Stimulated activated CD8-positive, alpha-beta memory T cell treated with anti-CD3 and anti-CD28 coated beads, Interleukin-4, amount 100 ng/mL, for 1 hour (primary cell): ENCODE measurements at places on chromosomes 7 and 10.

GRCh38 chr7:129778770-129779601 is 167.5 kb downstream of the NRF1 start:
- DNase-seq = no peak

DNA sequence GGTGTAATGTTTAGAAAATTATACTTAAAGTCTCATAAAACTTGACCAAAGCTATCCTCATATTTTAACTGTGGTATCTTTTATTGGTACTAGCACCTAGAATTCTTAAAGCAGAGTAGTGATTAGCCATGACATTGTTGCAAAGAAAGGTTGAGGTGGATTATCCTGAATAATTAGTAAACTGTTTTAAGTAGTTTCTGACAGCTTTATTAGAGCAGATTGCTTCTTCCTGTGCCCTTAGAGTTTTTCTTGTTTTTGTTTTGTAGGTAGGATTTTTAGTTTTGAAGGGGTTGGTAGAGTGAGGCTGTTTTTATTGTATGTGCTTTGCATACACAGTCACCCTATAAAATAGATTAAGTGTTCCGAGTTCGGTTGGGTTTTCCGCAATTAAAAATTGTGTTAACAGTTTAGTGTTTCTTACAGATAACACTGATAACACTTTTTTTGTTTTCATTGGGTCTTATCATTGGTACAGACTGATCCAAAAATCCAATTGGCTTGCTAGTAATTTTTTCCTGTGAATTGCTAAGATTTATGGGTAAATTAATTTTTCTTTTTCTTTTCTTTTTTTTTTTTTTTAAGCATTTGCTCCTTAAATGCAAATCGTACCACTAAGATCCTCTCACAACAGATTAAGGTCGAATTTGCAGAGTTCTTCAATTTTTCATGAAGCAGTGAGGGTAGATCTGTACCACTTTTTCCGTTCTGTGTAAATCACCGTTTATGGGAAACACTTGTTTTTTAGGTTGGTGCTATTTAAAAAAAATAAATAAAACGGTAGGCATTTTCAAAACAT is 2.1 kb upstream of the PBLD start:
- no peak for DNase-seq

- no peak for DNase-seq
Observed at GRCh38 chr7:3416453-3416852, 115.4 kb downstream of the SDK1 start.

DNA sequence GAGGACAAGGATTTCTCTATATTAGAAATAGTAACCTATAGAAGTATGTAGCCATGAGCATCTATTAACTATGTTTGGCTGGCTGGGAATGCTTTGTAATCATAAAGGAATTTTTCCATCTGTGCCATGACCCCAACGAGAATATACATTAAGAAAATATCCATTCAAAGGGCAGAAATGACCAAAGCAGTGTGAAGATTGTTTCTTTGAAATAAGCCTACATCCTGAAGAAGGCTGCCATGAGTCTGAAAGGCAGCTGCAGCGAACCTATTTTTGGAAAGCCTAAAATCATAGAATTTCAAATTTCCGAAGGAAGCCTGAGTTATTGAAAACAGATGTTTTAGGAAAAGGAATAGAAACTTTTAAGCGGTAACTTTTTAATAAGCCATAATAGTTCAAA is 244.2 kb upstream of the FOXK1 start:
- DNase-seq = no peak

- DNase-seq = no peak
Observed at GRCh38 chr10:110820321-110820814, 51.4 kb upstream of the PDCD4 start.

GRCh38 chr10:80528901-80529300 is 8.8 kb upstream of the SH2D4B start:
- no peak for DNase-seq

DNA sequence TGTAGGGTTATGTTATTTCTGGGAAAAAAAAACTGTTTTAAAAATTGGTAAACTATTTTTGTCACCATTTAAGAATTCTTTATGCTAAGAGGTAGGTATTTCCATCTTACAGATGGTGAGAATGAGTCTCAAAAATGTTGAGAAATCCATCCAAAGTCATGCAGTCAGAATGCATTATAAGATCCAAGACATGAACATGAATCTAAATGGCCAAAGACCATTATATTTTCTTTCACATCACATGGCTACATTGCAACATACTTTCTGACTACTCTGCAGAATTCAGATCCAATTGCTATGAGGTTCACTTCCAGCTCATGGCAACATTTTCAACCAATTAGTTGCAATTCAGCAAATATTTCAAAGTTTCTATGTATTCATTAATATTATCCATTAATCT is 181.2 kb downstream of the TWIST1 start:
- DNase-seq = no peak

GRCh38 chr7:68476966-68477365 is 1121.3 kb upstream of the AUTS2 start:
- no peak for DNase-seq

DNA sequence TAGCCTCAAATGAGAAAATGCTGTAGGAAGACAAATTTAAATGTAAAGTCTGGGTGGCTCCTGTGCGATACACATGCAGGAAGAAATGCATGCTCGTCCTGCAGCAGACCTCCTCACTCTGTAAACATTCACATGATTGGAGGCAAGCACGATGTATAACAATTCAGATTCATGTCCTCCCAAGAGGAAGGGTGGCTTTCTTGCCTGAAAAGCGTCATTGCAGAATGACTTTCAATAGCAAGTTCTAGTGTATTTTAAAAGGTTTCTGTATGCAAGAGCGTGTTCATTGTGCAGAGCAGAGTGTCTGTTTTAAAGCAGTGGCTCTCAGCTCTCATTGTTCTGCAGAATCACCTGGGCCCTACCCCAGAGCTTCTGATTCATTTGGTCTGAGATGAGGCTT is 170.3 kb upstream of the CELF2 start:
- DNase-seq = no peak

GRCh38 chr7:1437155-1437880 is 22.0 kb downstream of the MICALL2 start:
- no peak for DNase-seq

GRCh38 chr10:37701781-37702493 is 155.5 kb downstream of the ZNF248 start:
- DNase-seq = no peak

DNA sequence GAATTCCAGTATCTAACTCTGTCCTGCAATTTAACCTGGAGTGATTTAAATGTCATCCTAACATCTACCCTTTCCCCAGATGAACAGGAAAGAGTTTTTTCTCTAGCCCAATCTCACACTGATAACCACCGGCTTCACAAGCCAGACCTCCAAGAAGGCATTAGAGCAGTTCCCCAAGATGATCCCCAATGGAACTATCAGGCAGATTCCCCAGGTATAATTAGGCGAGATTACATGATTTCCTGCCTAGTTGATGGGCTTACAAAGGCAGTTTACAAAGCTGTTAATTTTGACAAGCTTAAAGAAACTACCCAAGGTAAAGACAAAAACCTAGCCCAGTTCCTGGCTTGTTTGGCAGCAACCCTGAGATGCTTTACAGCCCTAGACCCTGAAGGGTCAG is 14.1 kb upstream of the NT5C2 start:
- DNase-seq = no peak

DNA sequence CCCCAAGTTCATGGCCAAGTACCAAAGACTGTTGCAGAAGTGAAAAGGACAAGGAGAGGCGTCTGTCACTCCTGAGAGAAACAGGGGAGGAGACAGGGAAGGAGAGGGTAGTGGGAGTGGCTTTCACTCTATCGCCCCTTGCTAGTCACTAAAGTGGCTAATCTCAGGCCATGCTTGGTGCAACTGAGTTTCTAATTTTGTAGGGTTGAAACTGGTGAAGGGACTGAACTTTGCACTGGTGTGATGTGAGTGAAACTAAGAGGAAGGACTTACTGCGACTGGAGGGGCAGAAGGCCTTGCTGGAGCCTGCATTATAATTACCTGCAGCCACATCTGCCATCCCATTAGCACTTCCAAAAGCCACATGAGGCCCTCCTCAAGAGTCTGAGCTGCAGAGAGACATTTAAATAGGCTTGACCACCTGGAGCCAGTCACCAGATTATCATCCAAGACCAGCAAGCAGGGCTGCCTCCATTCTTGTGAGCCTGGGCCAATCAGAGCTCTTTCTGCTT is 107.2 kb upstream of the EEPD1 start:
- DNase-seq = no peak

GRCh38 chr7:151351967-151352366 is 10.4 kb downstream of the NUB1 start:
- no peak for DNase-seq

DNA sequence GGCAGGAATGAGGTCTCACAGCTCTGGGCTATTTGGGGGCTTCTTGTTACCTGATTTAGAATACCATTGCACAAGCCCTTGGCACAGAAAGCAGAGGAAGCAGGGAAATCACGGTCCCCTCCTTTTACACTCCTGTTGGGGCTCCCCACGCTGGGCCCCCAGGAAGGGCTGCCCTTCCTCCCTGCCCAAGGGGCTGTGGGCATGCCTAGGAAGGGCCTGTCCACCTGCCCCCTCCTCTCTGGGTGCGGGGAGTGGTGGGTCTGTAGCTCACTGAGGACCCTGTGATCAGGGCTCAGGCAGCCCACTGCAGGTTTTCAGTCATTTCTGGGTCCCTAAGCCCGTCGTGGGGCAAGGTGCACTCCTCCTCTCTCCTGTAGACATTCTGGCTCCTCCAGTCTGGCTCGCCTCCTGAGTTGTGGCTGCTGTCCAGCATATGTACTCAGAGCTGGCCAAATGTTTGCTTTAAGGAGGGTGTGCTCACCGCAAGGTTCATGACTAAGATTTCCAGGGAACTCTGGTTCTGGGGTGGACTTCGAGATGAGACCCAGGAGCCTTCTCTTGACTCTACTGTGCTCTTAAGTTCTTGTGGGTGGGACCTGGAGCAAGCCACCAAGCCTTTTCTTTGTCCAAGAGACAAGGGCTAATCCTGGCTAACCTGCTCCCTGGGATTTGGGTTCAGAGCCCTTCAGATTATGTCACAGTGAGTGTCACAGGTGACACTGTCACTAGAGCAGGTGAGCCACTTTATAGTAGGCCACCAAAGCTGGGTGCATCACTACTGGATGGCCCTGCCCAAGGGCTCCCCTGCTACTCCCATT is 56.0 kb downstream of the TACR2 start:
- no peak for DNase-seq

DNA sequence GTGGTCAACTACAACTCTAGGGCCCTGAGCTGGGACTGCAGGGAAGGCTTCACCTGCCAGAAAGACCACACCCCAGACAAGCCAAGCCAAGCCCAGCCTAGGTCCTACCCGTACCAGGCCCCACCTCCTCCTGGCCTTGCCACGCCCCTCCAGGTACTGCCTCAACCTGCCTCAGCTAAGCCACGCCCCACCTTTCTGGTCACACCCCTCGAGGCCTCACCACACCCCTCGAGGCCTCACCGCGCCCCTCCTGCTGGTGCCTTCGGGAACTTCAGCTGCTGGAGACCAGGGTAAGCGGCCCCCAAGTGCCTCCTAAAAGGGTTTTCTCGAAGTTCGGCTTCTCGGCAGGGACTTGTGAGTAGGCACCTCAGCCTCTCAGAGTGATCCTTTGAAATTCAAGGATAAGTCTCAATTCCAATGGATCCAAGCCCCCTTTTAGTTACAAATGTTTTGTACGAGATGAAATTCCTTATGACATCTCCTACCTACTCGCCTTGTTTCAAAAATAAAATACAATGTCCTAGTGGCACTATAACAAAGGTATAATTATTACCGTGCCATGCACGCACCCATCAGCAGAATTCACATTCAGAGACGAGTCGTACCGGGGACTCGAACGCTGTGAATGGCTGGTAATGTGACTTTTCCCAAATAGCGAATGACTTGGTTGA is 171.2 kb downstream of the ARHGAP21 start:
- no peak for DNase-seq

DNA sequence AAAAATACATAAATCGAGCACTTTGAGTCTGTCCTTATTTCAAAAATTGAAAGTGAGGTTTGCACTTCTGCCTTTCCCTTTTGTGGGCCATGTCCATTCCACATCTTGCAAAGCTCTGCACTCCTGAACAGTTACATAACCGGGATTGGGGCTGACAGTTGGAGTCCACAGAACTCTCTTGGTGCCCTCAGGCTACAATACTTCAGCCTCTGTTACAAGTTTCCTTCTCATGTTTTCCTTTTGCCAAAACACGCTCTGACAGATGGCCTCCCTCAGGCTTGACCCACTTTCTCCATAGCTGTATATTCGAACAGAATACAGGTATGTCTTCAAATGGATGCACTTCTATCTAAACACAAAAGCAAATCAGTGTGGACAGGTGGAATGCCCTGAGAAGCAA is 335.9 kb downstream of the WDR37 start:
- DNase-seq = no peak

- DNase-seq = no peak
Observed at GRCh38 chr7:1314908-1315450, 82.3 kb downstream of the UNCX start.

DNA sequence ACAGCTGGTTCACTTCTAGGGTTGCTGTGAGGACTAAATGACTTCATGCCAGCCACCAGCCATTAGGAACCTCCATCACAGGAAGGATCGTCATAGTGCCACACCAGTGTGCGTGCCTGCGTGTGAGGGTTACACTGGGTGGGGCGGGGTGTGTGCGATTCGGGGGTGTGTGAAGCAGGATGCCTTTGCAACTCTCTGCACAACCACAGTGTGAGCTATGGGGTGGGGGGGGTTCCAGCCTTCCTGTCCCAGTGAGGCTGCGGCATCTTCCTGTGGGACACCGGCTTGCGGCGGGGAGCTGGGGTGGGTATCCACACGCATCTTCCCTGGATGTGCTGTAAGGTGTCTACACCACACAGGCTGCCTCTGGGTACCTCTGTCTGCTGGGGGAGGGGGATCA is 6.9 kb upstream of the ELFN1 start:
- DNase-seq = no peak

DNA sequence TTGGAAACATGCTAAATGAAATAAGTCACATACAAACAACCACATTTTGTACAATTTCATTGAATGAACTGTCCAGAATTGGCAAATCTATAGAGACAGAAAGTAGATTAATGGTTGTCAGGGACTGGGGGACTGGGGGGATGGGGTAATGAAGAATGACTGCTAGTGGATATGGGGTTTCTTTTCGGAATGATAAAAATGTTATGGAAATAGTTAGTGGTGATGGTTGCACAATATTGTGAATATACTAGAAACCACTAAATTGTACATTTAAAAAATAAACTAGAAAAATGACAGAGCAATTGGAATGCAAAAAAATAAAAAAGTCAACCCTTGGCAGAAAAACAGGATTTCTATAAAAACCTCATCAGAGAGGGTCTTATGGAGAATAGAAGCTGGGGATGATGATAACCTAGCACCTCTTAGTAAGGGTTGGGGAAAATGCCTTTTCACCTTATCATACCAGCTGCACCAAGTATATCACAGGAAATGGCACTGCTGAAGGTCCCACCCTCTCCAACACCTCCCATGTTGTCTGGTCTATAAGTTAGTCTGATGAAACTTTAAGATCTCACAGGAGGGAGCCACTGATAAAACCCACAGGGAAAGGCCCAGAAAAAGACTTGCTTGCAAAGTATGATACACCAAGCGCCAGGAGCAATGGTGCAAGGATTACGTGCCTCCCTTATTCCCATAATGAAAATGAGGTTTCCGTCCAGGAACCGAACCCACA is 23.1 kb upstream of the JAZF1 start:
- DNase-seq = no peak
